Ascending aorta (tissue), 2 donors: ENCODE measurements at places on chromosomes 1 and 21. TPM values are rescaled to one million over a fixed set of nuclear protein-coding genes. Genes with fewer than 3 reads are reported as not detected.

- DNase-seq, result no peak
- peak overlapping the region; percentile 94 for H3K27ac ChIP-seq
- H3K4me3 ChIP-seq, result peak overlapping the region; percentile 66
- H3K4me1 ChIP-seq, result peaks cover 3% of the 10 kb centered on the region
- H3K27me3 ChIP-seq, result no peaks in the 10 kb centered on the region
- H3K36me3 ChIP-seq, result no peaks in the 10 kb centered on the region
Observed at GRCh38 chr21:37564924-37565529, 198.5 kb downstream of the DYRK1A start.

- no peak for DNase-seq
- no peaks in the 10 kb centered on the region for H3K4me1 ChIP-seq
- no peak overlapping the region for H3K27ac ChIP-seq
- H3K4me3 ChIP-seq, result no peak overlapping the region
- H3K36me3 ChIP-seq, result no peaks in the 10 kb centered on the region
Observed at GRCh38 chr1:199273837-199274379, 635.1 kb downstream of the PTPRC start.

SHISA4 gene
- 62.5 TPM for total RNA-seq

TMPRSS15 gene
- not detected for total RNA-seq

- no peak overlapping the region for H3K27ac ChIP-seq
- no peaks in the 10 kb centered on the region for H3K36me3 ChIP-seq
- H3K27me3 ChIP-seq, result no peaks in the 10 kb centered on the region
- H3K4me1 ChIP-seq, result no peaks in the 10 kb centered on the region
- H3K4me3 ChIP-seq, result no peak overlapping the region
Observed at GRCh38 chr1:171038284-171038683, 52.4 kb upstream of the FMO3 start.

DNA sequence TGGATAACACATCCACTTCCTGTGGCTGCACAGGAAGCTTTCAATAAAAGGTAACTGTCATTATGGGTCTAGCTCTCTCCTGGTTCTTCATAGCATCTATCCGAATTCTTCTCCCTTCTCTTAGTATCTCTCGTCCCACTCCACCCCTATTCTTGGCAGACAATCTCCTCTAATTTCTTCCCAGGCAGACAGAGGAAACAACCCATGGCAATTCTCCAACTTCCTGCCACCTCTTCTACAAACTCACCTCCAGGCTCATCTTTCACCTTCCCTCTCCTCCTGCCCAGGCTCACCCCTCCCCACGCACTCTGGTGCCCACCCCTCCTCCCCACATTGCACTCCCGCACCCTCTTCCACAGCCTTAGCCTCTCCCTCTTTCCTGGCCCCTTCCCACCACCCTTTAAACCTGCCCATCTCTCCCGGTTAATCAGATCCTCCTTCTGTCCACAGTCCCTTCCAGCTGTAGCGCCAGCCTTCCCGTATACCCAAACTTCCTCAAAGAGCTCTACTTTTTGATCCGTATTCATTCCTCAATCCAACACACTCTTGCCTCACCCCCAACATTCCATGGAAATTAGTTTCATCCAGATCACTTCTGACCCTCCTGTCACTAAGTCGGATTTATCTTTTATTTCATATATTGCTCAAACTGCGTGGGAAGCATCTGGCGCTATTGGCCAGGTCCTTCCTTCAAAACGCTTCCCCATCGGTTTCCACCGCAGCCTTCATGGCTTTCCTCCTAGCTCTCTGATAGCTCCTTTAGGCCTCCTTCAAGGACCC is 25.9 kb downstream of the SHISA4 start:
- peak overlapping the region; percentile 97 for H3K27ac ChIP-seq
- no peaks in the 10 kb centered on the region for H3K27me3 ChIP-seq
- H3K36me3 ChIP-seq, result peaks cover 32% of the 10 kb centered on the region
- DNase-seq, result no peak
- H3K4me3 ChIP-seq, result no peak overlapping the region

GJA5 gene
- 49.7 TPM for total RNA-seq

DNA sequence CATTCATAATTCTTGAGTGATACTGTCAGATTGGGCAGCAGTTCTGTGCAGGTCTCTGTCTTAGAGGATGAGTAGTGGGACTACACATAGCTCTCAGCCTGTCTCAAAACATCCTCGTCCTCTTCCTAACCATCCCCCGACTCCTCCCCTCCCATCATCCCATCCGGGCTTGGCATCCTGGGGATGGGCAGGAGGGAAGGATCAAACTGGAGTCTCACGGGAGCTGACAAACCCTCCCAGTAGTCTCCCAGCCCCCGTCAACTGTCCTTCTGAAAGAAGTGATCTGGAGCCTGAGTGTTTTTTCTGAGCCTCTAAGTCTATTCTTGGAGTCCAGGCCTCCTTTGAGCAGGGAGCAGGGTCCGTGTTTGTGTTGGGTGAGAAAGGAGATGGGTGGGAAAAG is 102.0 kb downstream of the PAX7 start:
- no peaks in the 10 kb centered on the region for H3K27me3 ChIP-seq
- no peaks in the 10 kb centered on the region for H3K36me3 ChIP-seq
- no peak overlapping the region for H3K4me3 ChIP-seq
